Cortex of kidney (tissue), 1 donor: ENCODE measurements at places on chromosomes 13 and 19.

DNA sequence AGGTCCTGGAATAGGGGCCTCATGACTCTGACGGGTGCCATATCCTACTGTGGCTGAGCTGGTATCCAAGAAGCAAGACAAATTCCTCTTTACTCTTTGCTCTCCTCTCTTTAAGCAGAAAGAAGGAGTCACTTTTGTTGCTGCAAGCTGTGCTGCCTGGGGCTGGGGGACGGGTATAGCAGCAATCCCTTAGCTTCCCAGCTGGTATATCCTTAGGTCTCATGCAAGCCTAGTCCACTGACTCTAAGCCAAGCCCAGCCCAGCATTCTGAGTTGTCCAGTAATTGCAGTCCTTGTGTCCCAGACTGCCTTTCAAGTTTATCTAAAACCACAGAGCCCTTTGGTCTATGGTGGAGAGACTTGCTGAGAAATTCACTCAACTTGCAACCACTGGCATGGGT lies 893.0 kb upstream of the PRR20A start:
- DNase-seq: no peak

- DNase-seq: no peak
Observed at GRCh38 chr19:47650700-47651099, 41.8 kb downstream of the BICRA start.

GRCh38 chr13:36885901-36886300 lies 34.1 kb downstream of the SMAD9 start:
- DNase-seq: no peak

- DNase-seq: no peak
Observed at GRCh38 chr19:1429750-1430149, 8.4 kb upstream of the RPS15 start.

DNA sequence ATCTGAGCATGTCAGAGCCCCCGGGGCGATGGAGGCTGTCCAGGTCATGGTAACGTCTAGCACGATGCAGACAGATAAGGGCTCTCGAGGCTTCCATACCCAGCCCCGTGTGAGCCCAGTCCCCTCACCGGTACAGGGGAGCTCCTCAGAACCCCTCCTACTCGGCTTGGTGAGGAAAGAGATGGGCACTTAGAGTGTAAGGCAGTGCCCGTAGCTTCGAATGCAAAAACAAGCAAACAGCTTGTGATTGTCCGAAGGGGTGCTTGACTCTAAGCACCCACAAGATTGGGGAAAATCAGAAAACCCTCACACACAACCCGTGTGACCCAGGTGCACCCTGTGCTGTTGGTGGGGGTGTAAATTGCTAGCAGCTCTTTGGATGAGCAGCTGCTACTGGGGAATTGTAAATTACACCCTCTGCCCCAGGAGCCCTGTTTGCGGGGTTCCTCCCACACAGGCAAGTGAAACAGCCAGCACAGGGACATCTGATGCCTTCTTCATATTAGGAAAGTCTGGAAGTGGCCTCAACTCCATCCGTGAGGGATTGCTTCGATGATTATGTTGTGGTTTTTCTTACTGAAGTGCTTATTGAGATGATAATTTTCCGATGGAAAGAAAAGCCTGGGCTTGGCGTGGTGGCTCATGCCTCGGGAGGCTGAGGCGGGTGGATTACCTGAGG lies 918 bp upstream of the PSPN start:
- DNase-seq: no peak

DNA sequence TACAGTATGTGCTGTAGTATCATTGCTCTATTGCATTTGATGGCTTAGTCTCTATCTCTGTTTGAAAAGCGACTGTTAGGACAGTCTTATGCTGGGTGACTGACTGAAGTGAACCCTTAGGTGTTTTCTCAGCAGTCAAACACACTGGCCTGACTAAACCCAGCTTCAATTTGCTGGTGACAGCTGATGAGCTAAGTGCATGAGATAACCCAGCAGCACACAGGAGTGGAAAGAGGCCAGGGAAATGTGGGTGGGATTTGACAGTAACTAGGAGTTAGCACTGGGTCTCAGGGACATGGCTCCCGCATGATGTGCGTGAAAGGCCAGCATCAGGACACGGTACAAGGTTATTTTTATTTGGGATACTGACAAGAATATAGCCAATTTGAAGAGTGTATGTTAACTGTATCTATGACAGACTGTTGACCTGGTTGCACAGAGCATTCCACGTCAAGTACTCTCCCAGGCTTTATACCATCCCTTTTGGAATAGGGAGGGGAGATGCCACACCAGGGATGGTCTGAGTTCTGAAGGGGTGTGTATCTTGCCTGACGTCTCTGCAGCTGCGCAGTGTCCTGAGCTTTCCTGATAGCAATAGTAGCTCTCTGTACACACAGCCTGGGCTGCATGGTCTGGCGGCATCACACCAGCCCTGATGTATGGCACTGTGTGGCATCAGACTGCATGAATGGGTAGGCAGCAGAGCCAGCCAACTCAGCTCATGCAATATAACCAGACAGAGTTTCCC lies 144.8 kb downstream of the FLT1 start:
- no peak for DNase-seq
